ENCODE measurements at places on chromosomes 16 and 17.
A peak's percentile ranks its signal among the peaks of the same experiment; 100 is the strongest.

- no peak for DNase-seq
These were observed 383.8 kb downstream of the GRIN2A start for GRCh38 chr16:9798474-9798873.

GRCh38 chr16:81189100-81189664 is 49.3 kb upstream of the BCO1 start:
- DNase-seq: no peak

DNA sequence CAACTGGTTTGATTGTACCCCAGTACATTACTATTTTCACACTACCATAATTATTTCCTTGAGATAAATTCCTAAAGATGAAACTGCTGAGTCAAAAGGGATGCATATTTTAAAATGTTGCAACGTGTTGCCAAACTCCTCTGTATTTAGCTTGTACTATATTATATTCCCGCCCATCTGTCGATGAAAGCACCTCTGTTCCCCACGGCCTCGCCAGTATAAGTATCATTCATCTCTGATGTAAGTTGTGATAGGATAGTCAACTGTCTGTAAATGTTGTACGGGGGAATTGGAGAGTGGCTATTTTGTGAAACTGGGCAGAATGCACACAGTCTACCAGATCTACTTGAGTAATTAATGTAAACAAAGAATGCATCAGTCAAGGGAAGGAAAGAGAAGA is 47.7 kb upstream of the TNRC6A start:
- DNase-seq: no peak

- no peak for DNase-seq
These were observed 43.5 kb downstream of the GINS3 start for GRCh38 chr16:58435779-58436178.

DNA sequence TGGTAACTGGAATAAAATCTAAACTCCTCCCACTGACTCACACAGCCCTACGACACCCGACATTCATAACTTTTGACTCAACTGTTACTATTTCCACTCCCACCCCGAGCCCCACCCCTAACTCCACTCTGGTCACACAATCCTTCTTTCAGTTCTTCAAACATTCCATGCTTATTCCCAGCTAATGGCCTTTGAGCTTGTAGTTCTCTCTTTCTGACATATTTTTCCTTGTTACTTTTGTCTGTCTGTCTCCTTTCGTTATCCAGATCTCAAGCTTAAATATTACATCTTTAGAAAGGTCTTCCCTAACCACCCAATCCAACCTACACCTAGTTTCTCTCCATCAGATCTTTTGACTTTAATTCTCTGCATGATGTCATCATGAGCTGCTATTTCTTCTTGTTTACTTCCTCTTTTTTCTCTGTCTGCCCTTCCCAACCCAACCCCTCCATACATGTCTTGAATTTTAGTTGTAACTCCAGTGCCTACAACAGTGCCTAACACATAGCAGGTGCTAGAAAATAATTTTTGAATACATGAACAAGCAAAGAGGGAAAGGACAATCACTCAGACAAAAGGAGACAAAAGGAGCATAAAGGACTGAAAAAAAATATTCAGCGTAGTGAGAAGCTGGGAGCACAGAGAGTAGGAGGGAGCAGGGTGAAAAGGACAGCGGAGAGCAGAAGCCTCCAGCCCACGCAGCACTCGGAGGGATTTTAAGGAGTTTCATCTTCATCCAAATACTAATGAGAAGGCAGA is 65.2 kb upstream of the SMIM36 start:
- DNase-seq: no peak

- no peak for DNase-seq
These were observed 35.4 kb upstream of the GAN start for GRCh38 chr16:81279392-81279791.

DNA sequence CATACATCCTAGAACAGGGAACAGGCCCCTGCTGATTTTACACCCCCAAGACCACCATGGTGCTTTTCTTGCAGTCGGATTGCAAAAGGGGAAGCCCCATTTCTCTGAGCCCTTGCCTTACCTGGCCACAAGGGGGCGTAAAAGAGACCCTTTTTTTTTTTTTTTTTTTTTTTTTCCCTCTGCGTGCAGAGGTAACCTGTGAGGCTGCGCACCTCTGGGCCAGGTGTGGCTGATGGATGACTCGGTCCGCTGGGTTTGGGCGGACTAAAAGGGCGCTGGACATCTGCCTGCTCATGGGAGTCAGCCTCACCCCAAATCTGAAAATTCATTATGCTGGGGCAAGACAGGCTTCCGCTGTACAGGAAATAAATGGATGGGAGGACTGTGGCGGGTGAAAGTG is 281.0 kb downstream of the CBLN1 start:
- no peak for DNase-seq

DNA sequence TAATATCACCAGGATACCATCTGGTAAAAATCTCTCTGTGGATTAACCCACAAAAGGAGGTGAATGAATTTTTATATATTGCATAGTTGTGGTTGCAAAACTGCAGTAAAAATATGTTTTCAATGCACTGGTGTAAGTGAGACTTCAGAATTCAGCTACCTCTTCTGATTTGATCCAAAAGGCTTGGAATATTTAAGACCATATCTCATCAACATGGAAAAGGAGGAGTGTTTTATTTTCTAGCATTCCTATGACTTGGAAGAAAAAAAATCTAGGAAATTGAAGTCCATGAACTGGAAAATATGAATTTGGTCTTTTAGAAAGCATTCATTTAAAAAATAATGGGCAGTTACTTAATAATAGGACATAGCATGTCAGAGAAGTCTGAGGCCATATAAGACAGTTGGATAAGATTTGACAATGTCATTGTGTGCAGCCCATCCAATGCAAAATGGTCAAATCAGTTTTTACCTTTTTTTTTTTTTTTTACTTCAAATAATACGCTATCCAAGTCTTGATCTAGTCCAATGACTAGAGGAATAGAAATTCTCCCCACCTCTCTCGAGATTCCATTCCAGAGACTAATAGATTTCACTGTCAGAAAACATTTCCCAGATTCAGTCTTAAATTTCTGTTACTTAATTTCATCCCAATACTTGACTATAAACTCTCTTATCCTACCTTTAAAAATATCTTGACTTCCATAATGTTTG is 364.9 kb upstream of the PMFBP1 start:
- no peak for DNase-seq

- DNase-seq: no peak
These were observed 30.6 kb downstream of the CDRT15 start for GRCh38 chr17:14205992-14206461.

DNA sequence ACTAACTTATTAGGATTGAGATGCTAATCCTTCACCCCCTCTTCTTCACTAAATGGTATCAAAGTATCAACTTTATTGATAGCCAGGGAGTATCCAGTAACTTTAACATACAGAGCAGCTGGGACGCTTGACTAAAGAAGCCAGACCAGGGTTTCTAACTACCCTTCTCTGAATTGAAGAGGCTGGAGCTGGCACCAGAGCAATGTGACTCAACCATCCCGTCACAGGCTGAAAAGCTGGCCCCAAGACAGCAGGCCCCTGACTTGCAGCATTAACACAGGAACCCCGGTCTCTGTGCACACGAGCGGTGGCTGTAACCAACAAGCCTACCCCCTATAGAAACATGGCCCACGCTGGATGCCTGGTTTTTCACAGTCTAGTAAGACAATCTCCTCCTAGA is 59.8 kb downstream of the ANKFN1 start:
- no peak for DNase-seq

- no peak for DNase-seq
These were observed 4.7 kb downstream of the KRABD2 start for GRCh38 chr17:8371786-8372185.

- no peak for DNase-seq
These were observed 10.0 kb upstream of the PECAM1 start for GRCh38 chr17:64400642-64401041.

DNA sequence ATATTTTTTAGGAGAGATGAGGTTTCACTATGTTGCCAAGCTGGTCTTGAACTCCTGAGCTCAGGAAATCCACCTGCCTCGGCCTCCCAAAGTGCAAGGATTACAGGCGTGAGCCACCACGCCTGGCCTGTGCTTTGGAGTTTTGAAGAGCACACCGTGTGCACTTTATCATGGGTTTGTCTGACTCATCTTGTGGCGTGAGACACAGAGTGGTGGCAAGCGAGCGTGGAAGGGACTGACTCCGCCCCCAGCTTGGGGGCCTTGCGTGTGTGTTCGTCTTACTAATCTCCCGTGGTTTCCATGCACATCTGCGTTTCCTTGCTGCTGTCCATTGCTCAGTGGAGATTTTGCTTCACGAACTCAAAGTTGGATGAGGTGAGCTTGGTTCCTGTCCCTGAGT is 22.9 kb downstream of the CRAMP1 start:
- no peak for DNase-seq

- DNase-seq: peak; percentile 86
These were observed 1.1 kb downstream of the ANKRD11 start for GRCh38 chr16:89489040-89489897.

DNA sequence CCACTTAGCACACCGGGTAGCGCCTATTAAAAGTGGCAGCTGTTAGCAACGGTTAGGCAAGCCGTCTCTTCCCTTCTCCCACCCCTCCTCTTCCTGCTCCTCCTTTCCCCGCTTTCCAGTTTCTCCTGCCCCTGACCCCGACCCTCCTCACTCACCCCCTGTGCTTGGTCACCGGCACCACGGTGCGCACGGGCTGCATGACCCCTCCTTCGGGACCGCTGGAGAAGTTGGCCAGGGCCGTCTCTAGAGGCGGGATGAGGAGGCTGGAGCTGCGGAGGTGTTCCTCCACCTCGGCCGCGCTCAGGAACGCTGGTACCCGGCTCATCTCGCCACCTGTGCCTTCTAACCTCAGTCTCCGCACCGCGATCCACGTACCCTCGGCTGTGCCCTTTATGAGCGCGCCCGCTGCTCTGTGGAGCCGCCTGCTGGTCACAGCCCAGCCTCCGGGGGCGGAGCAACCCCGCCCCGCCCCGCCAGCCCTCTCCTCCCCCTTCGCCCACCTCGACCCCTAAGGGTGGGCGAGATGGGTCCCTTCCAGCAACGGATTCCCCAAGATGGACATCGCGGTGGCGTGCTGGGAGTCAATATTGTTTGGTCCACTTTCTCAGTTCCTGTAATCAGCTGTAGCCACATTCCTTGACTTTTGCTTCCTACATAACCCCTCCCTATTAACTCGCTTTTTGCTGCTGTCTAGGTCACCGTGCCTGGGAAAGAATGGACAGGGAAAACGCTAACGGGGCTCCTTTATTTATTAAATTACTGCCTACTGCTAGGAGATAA is at the start of gene CRYM:
Gene CRYM, minus strand, starts transcription at position 364 of the 780 bp plus-strand sequence. Its CDS starts 39 bp downstream, at position 325.
- DNase-seq: no peak

DNA sequence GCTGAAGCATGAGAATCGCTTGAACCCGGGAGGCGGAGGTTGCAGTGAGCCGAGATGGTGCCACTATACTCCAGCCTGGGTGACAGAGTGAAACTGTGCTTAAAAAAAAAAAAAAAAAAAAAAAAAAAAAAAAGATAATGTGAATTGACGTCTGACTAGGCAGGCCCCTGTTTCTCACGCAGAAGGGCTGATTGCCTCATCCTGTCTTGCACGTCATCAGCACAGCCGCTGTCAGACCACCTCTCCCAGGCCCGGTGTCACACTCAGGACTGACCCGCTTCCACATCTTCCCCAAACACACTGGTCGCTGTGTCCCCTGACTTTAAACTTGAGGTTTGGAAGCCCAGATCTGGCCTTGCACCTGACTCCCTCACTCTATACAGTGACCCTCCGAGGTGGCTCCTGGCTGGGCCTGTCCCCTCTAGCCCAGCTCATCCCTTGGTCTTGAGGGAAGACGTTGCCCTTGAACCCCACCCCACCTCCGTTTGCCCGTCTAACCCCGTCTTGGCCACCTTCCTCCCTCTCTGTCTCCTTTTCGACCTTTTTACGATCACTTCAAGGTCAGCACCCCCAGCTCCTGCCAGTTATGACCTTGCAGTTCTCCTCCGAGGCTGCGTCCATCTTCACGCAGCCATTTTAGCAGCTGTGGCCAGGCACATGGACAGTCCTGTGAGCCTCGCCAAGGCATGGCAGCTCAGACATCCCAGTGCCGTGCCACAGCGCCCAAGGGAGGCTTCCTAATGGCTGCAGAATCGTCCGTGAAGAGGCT is 149.9 kb upstream of the PLCG2 start:
- no peak for DNase-seq

DNA sequence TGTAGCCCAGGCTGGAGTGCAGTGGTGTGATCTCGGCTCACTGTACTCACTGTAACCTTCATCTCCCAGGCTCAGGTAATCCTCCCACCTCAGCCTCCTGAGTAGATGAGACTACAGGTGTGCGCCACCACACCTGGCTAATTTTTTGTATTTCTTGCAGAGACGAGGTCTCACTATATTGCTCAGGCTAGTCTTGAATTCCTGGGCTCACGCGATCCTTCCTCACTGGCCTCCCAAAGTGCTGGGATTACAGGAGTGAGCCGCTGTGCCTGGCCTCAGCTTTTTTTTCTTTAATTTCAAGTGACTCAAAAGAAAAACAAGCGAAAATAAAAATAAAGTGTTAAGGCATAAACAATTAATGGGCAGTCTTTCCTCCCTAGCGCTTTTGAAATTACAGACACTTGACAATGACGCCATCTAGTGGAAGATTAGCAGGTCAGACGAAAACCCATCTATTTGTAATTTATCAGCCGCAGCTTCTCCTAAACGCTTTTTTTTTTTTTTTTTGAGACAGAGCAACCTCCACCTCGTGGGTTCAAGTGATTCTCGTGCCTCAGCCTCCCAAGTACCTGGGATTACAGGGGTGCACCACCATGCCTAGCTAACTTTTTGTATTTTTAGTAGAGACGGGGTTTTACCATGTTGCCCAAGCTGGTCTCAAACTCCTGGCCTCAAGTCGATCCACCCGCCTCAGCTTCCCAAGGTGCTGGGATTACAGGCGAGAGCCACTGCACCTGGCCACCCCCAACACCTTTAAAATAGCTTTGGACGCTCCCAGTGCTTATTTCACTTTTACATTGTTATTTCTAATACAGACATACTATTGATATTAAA is 28.1 kb upstream of the PECAM1 start:
- DNase-seq: peak; percentile 48

DNA sequence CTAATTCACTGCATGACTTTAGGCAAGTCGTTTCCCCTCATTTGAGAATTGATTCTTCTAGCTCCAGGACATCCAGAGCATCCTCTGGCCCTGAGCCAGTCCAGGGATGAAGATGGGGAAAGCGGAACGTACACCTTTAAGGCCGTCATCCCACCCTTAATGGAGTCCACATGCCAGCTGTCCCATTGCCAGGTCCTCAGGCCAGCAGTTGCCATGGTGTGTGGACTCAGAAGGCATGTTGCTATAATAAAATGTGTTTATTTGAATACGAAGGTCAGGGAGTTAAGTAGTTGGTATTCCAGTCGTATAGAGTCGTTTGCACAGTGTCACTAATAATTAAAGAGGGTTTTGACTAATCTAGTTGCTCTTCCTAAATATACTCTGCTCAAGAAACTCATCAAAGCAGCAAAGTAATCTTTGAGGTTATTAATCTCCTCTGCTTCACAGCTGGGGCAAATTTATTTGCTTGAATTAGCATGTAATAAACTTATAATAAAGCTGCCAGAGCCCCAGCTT is 30.4 kb downstream of the CCDC182 start:
- no peak for DNase-seq

DNA sequence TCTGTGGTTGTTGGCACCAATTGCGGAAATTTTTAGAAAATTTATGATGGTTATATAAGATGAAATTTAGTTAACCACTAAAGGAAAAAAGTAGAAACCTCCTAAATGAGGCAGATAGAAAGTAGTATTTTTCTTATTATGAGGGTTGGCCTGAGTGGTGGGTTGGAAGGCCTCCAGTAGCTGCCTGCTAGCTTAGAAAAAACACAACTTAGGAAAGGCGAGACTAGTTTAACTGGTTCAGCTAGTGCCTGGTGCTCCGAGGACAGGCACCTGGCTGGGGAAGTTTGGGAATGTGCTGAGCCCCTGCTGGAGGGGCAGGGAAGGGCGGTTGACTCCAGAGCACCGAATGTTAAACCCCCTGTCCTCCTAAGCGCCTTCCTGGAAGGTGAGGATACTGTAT is 19.9 kb downstream of the LDHD start:
- no peak for DNase-seq
